ENCODE measurements at places on chromosomes 7 and 10.

DNA sequence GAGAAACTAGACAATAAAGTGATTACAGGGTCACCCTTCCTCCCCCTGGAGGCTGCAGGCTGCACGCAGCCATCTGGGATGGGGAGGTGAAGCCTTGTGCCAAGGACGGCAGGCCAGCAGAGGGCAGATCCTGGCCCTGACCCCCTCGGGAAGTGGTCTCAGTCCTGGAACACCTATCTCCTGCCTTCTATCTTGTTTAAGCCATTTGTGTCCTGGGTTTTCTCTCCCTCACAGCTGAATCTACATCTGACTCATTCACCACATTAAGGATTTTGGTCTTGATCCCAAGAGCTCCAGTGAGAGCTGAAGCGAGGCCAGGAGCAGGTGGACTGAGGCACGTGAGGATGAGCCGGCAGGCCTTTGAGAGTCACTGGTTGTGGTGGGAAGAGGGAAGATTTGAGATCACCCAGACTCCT is 16.4 kb upstream of the PARP12 start:
- peak; percentile 49 for DNase-seq

GRCh38 chr10:124624466-124624865 is 119.7 kb downstream of the FAM53B start:
- no peak for DNase-seq

DNA sequence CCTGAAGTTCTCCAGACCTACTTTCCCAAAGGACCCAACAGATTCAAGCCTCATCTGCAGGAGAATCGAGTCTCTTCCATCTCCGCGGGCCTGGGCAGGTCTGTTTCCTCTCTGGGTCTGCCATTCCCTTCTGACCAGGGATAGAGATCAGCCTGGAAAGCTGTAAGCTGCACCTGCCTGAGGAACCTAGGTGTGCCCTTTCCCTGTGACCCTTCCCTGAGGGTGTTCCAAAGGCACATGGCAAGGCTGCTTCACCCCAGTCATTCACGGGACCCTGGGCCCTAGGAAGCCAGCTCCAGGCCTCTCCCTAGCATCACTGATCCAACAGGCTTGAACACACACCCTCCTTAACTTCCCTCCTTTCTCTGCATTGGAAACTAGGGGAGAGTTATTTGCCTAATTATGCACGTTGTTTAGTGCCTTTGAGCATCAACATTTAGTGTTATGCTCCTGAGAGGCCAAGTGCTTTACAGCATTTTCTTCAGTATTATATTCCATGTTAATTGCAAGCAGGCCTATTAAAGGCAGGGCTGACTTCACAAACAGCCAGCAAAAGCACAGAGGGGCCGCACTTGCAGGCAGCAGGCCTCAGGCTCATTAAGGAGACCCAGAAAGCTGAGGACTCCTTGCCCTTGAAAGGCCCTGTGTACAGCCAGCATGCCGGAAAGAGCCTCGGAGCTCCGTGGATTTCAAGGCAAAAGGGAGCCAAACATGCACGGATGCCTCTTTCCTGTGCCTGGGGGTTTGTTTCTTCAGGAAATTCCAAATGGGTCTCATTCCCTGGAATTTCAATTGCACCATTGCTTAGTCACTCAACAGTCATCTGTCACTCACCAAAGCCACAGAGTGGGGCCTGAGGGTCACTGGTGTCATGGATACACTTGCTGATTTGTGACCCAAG is 91.0 kb upstream of the FAM20C start:
- no peak for DNase-seq

- DNase-seq = no peak
These were observed 191.5 kb downstream of the MGMT start for GRCh38 chr10:129658376-129659072.

GRCh38 chr7:118845791-118846190 is 621.3 kb downstream of the ANKRD7 start:
- no peak for DNase-seq
